ENCODE measurements at places on chromosomes 7 and 10.

- no peak for DNase-seq
These were observed 106.2 kb downstream of the TFEC start for GRCh38 chr7:115924411-115924810.

GRCh38 chr10:115963848-115964247, 309.2 kb downstream of the GFRA1 start:
- no peak for DNase-seq

- no peak for DNase-seq
These were observed 138.4 kb downstream of the PAXIP1 start for GRCh38 chr7:154864523-154864891.

GRCh38 chr7:44136731-44137130, 4.4 kb downstream of the MYL7 start:
- DNase-seq: no peak

GRCh38 chr7:134470864-134471263, 12.0 kb upstream of the AKR1B1 start:
- no peak for DNase-seq

DNA sequence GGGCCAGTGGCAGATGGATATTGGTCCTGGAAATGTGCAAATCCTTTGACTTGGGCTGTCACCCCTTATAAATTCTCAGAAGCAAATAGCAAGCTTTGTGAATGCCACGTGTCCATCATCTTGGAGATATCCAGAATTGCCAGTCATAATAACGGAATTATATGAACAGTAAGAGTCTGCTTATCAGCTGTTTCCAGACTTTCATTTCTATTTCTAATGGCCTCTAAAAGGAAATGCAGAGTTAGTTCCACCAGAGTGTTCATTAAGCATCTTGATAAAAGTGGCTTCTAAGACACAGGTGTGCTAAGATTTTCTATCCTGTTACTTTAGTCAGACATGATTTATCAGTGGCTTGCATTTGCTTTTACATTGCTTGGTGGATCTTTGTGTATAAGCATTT, 87.4 kb downstream of the RAMP3 start:
- DNase-seq: no peak

DNA sequence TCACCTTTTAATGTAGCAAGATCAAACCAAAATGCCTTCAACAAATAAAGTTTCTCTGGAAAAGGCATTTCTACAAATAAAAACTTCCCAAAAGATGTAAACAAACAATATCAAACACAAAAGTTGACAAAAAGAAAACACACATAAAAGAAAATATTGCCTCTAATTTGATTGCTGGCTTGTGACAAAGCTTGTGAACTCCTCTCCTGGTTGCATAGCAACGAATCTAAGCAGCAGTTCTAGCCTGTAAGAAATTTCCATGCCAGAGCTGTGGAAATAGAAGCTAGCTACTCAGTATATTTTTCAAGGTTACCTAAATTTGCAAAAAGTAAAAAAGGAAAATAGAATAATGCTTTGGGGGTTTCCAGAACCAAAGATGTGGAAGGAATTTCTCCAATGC, 173.9 kb upstream of the CDK1 start:
- DNase-seq: no peak

DNA sequence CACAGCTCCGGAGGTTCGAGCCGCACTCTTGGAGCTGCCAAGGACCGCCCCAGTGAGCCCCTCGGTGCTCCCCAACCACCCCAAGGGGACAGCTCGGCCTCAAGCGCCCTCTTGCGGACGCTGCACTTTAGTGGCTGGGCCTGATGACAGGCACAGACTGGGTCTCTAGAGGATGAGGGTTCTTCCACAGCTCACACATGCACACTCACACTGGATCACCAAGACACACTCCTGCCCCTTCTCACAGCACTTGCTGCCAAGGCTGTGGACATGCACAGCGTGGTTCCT, 2.1 kb downstream of the RET start:
- peak; percentile 21 for DNase-seq

- DNase-seq: no peak
These were observed 97.9 kb upstream of the FZD8 start for GRCh38 chr10:35739998-35740397.

- DNase-seq: no peak
These were observed 132.1 kb downstream of the ATXN7L1 start for GRCh38 chr7:105744258-105744657.

Data from activated CD4-positive, alpha-beta T cell treated with anti-CD3 and anti-CD28 coated beads, Interleukin-2, amount 50 U/mL, for 48 hours (primary cell).